GM13976 (cell line): ENCODE measurements at places on chromosomes 11 and 22.

- no peak for DNase-seq
Measured at GRCh38 chr11:6526411-6527135, 29.5 kb downstream of the DNHD1 start.

DNA sequence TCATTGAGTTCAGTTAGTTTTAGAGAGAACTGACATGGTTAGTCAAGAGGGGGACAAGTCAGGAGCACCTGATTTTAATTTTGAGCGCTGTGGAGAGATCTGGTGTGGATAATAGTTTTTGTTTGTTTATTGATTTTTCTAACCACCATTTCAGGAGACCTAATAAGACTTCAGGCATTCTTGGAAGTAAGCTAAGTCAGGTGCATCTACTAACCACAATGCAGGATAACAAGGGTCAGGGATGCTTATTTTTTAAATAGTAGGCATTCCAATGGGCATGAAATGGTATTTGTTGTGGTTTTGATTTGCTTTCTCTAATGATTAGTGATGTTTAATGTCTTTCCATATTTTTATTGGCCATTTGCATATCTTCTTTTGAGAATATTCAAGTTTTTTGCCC is 212.1 kb downstream of the NAV2 start:
- no peak for DNase-seq

DNA sequence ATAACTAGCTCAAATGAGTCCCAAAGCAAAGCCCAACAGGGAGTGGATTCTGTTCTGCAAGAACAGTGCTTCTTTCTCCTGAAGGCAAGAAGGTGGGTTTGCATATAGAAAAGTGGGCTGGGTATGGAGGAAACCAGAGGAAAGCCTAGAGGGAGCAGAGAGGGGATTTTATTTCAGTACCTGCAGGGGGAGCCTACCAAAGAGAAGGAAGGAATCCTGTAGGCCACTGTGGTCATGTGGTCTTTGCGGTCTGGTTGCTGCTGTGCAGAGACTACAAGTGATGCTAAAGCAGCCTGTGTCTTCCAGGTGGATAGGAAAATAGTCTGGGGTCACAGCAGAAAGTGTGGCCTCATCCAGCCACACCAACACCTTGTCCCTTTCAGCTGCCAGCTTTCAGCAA is 33.2 kb upstream of the ZBTB16 start:
- no peak for DNase-seq

DNA sequence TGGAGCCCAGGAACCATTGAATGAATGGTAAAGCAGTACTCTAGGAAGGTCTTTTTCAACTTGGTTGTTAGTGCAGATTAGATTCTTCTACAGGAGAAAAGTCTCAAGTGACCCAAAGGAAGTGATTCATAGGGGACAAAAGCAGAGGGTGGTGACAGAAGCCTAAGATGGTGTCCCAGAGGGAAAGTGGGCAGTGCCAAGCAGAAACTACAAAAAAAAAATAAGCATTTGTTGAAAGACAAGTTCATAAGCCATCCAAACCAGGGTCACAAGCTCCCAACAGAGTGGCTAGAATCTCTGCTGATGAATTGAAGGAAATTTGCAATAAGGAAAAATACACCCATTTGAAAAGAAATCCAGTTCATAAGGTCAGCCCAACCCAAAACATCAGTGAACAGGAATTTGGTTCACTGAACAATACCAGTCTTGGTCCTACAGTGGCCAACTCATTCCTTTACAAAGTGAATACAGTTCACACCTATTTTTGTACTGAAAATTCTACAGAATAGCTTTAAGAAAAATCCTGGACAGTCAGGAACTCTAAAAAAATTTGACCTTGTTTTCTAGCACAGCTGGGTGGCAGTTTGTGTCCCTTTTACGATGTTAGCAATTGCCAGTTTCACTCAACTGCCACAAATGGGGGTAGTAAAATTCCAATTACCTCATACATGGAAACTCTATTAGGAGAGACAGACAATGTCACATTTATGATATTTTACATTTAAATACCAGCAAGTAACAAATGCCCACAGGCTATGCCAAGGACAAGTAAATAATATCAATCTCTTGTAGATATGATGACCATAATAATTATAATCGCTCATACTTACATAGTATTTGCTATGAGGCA is 21.6 kb upstream of the NUP160 start:
- DNase-seq, result no peak

DNA sequence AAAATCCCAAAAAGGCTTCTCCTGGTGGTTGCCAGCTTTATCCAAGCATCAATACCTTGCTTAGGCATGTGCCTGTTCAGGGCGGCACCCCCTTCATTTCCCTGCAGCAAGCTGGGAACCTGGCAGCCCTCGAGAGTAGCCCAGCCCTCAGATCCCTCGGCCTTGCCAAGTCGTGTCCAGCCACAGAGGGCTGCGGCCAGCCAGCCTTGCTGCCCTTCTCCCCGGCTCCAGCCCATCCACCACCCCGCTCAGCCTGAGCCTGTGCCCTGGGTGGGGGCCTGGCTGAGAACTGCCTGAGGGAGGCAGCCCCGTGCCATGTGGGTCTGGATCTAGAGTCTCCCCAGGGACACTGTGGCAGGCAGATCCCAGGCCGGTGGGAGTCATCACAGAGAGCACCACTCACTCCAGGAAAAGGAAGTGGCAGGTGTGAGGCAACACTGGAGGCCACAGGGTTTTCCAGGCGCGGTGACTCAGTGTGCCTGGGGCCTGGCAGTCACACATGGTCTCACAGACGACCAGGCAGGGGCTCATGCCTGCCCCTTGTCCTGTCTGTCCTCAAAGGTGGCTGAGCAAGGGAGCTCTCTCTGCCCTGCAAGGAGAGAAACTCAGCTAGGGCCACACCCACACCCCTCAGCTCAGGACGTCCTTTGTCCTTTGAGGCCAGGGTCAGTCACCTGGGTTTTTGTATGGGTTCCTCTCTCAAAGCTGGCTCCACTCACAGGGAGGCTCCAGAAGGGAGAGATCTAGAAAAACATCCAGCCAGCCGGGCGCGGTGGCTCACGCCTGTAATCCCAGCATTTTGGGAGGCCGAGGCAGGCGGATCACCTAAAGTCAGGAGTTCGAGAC is 12.2 kb upstream of the CDC42BPG start:
- DNase-seq, result no peak

DNA sequence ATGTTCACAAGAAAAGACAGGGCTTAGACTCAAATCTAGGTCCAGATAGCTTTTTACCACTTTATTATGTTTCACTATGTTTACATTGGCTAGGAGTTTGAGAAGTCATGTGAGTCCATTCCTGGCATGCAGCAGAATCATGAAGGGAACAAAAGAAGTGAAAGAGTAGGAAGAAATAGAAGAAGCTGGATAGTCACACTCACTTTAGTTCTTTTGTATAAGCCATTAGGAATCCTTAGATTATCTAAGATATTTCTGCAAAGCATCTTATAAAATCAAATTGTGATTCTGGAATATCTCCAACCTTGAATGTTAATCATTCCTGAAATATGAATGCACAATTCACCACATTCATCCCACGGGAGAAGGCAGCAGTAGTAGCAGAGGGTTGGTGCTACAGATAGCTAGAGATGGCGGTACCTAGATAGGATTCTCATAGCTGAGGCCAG is 31.9 kb downstream of the MAML2 start:
- DNase-seq, result no peak

DNA sequence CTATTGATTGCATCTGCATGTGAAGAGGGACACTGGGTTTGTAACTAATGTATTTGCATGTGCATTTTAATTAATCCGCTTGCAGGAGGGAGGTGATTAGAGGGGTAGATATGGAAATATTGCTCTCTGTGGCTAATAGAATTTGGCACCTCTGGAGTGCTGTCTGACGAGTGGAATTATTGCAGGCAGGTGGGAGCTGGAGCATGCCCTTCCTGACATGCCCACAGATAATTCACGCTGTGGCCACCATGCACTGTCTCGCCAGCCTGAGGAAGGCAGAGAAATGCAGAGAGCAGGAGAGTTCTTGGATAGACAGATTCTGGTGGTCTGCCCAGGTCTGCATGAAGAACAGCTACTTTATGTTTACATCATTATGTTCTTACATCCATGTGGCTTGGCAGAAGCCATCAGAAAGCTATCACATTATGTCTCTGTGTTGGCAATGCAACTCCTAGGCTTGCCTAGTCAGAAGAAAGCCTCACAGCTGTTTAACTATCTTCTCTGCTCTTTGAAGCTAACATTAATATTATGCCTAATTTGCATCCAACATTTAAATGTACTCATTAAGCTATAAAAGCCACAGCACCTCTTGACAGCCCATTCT is 89.4 kb upstream of the DRD2 start:
- no peak for DNase-seq

GRCh38 chr22:47406180-47406834 is 643.9 kb downstream of the TBC1D22A start:
- DNase-seq, result no peak

DNA sequence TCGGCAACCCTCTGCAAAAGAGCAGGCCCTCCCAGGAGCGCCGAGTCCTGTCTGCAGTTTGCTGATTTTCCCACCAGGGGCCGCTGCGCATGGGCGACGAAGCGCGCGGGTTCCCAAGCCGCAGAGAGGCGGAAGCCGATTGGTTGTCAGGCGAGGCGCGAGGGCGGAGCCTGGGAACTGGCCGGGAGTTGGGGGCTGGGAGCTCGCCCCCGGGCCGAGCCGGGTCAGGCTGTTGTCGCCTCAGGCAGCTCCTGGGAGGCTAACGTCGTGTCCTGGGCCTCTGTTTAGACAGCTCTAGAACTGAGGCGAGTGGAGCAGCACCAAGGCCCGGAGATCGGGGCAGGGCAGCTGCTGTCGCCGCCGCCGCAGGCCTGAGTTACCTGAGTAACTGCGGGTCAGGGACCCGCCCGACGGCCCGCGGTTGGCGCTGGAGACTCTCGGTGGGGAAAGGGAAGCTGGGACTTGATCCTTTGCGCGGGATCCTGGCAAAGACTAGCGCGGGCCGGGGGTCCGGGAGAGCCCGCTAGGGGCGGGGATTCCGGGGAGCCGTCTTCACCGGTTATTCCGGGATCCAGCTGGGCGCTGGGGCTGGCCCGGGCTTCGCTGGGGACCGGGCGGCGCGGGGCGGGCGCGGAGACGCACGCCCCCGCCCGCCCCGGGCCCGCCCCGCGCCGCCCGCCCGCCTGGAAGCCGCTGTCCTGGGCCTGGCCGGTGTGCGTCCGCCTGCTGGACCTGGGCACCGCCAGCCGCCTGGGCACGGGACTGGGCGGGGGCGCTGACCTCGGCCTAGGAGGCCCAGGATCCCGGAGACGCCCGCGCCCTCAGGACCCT is at the start of gene STIM1:
STIM1 (plus strand) TSS at position 688 of the 831 bp plus-strand sequence. CDS start 607 bp downstream, outside the sequence.
- DNase-seq, result peak; percentile 93

- DNase-seq, result no peak
Measured at GRCh38 chr22:45889093-45889538, 87.8 kb downstream of the WNT7B start.

DNA sequence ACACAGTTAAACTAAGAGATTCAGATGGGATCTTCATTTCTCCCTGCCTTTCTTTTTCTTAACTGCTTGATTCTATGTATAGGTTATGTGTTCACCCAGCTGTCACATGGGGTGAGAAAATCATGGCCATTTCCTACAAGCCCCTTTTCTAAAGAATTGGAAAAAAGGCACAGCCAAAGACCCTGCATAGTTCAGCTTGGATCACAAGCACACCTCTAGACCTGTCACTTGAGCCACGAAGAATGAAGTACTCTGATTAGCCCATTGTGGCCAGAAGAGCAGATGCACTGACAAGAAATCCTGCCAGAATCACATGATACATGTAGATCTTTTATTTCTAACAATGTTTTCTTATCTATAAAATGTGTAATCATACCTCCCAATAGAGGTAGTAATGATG is 69.7 kb downstream of the RAB38 start:
- DNase-seq, result no peak

DNA sequence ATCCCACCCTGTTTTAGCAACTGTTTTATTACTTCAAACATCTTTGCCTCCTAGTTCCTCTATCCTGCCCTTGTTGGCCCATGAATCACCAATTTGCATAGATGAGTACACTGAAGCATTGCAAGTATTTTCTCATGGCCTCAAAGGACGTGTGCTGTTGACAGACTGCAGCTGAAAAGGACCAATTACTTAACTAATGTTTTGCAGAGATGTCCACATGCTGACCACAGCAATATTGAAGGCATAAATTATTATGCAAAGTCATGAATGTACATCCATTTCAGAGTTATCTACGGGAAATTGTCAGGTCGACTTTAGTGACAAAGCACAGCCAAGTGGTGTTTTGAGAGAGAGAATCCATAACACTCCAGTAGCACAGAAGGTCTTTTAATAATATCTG is 64.8 kb downstream of the CADM1 start:
- no peak for DNase-seq

DNA sequence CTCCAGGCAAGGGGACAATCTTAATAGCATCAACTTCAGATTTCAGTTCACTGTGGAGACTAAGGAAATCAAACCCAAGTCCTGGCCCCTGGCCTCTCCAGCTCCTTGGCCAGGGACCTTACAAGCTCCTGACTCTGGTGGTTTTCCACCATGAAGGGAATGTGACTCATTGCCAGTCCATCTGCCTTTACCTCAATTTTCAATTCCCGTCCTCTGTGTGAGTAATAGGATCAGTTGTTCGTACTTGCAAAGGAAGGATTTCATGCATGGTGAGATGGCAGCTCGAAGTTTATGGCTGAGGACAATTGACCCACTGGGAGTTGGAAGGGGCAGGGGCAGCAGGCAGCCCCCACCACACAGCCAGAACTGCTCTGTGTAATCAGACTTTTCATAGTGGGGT is 42.5 kb downstream of the INSC start:
- DNase-seq, result no peak

GRCh38 chr11:44367452-44367851 is 57.5 kb upstream of the ALX4 start:
- DNase-seq, result no peak

DNA sequence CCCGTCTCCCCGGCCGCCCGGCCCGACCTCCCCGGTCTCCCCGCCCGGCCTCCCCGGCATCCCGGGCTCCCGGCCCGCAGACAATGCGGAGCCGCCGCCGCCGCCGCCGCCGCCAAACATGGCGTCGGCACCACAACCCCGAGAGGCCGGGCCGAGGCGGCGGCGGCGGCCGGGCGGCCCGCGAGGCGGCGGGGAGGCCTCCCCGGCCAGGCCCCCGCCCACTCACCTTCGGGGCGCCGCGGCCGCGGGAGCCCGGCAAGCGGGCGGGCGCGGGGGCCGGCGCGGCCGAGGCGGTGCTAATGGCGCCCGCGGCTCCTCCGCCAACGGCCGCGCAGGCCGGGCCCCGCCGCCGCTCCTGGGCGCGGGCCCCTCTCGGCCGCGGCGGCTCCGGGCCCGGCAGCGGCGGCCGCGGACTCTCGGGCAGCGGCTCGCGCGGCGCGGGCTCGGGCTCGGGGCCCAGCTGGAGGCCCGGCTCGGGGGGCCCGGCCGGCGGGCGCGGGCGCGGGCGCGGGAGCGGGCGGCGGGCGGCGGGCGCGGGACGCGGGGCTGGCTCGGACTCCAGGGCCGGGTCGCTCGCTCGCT is 311 bp downstream of the BRD1 start:
- peak; percentile 60 for DNase-seq

DNA sequence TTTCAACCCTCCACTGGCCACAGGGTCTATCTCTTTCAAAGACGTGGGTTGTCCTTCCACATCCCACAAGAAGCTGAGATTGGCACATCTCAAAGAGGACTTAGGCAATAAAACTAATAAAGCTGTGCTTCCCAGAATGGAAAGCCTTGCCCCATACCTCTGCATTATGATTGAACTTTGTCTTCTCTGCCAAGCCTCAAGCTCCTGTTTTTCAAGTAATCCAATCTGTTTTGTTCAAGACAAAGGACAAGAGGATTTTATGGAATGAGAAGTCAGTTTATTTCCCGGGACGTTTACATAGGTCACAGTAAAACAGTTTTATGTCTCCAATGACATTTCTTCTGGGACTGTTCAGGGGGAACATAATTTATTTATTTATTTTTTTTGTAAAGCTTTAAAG is 108.4 kb downstream of the GALNT18 start:
- DNase-seq, result no peak
